ENCODE measurements at places on chromosomes 13 and 19.

GRCh38 chr13:44853641-44854040 is 135.6 kb downstream of the NUFIP1 start:
- ATAC-seq, result no peak

- ATAC-seq, result no peak
Measured at GRCh38 chr13:80259159-80259558, 81.8 kb downstream of the SPRY2 start.

- ATAC-seq, result peak; percentile 93
Measured at GRCh38 chr13:44347949-44348348, 25.7 kb upstream of the SERP2 start.

DNA sequence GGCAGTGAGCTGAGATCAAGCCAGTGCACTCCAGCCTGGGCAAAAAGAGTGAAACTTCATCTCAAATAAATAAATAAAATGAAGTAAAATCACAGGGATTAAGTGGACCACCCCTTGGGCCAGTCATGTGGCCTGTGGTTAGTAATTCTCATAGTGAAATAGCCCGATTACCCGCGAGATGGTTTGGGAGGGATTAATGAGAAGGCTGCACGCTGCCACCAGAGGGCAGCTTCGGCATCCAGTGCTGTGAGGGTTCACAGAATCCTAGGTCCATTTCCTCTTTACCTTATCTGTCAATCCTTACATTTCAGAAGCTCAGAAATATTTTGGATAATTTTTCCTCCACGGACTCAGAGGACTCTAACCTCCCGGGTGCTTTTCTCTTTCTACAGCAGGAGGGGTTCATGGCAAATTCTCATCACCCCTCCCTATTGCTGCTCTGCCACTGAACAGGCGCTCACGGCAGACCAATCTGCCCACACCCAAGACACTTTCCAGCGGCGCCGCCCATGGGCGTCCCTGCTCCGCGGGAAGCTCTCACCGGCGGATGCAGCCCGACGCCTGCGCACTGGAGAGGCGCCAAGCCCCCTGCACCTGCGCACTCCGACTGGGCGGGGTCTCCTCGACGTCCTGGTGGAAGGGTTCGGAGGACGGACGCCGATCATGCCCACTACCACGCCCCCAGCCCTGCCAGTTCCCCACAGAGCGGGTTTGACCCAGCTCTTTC is 11.0 kb downstream of the ZNF835 start:
- no peak for ATAC-seq

DNA sequence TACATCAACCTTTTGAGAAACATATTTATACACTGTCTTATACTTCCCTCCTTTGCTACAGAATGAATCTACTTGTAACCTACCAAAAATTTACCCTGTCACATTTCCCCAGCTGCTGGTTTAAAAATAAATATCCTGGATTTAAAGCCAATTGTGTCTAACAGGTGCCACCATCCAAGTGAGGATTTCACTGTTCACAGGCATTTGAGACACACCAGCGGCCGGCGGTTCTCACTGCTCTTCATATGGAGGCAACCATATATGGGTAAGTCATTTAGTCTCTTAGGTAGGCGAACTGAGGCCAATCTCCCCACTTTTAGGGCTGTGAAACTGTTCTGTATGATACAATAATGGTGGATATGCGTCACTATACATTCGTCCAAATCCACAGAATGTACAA is 26.2 kb downstream of the SLC25A30 start:
- no peak for ATAC-seq

Measured in SK-N-SH treated with all-trans-retinoic acid at 6 μM for 48 hours (cell line).